Kidney glomerular epithelial cell (primary cell): ENCODE measurements at places on chromosomes 2 and 18.
A peak's percentile ranks its signal among the peaks of the same experiment; 100 is the strongest.

- no peak for DNase-seq
Observed at GRCh38 chr2:60028849-60029565, 524.4 kb downstream of the BCL11A start.

DNA sequence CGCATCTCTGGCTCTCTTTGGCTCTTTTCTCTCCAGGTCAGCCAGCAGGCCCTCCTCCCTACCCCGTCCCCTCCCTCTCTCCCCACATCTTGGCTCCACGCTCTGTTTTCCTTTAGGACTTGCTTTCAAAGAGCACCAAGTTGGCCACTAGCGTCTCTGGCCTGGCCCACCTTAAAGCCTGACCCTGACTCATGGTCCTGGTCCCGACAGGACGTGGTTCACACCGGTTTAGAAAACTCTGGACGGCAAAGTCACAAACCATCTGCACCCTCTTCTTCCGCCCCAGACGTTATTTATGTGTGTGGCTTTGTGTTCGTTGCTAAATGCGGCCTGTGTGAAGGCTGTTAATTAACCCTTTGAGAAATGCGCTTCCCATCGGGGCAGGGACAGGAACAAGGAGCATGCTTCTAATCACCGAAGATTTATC lies 169.0 kb upstream of the HAAO start:
- no peak for DNase-seq

GRCh38 chr2:171327043-171327496 lies 106.7 kb downstream of the METTL8 start:
- DNase-seq: no peak

GRCh38 chr2:38508311-38509039 lies 94.3 kb downstream of the HNRNPLL start:
- peak; percentile 17 for DNase-seq

- no peak for DNase-seq
Observed at GRCh38 chr2:114128725-114129124, 238.8 kb downstream of the ACTR3 start.

GRCh38 chr2:46400016-46400415 lies 79.3 kb upstream of the TMEM247 start:
- no peak for DNase-seq

DNA sequence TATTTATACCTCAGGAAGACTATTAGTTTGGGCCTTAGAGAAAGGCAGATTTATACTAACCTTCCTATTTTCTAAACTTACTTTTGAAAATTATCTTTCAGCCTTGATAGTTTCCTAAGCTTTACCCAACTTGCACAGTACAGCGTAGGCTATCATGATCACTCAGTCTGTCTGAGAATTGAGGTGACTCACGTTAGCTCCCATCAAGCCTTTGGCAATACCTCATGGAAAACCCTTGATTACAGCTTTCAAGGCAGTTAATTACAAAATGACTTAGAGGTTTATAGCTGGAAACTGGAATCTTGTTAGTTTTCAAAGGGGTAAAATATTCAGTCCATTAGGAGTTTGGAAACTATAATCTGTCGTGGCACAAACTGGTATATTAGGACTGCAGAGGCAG lies 26.4 kb upstream of the ARMC9 start:
- no peak for DNase-seq

- no peak for DNase-seq
Observed at GRCh38 chr2:217725409-217725808, 277.4 kb downstream of the TNS1 start.

DNA sequence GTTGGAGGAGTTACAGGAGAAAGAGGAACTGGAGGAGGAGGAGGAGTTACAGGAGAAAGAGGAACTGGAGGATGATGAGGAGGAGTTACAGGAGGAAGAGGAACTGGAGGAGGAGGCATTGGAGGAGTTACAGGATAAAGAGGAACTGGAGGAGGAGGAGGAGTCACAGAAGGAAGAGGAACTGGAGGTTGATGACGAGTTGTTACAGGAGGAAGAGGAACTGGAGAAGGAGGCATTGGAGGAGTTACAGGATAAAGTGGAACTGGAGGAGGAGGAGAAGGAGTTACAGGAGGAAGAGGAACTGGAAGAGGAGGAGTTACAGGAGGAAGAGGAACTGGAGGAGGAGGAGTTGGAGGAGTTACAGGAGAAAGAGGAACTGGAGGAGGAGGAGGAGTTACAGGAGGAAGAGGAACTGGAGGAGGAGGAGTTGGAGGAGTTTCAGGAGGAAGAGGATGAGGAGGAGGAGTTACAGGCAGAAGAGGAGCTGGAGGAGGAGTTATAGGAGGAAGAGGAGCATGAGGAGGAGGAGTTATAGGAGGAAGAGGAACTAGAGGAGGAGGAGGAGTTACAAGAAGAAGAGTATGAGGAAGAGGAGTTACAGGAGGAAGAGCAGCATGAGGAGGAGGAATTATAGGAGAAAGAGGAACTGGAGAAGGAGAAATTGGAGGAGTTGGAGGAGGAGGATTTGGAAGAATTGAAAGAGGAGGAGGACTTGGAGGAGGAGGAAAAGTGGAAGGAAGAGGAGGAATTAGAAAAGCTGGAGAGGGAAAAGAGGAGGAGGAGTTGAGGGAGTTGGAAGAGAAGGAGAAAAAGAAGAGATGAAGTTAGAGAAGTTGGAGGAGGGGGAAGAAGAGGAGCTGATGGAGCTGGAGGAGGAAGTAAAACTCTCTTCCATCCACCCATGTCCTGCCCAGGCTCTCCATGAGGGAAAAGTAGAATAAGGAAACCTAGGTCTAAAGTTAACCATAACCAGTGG lies 37.2 kb downstream of the CLASP1 start:
- no peak for DNase-seq

DNA sequence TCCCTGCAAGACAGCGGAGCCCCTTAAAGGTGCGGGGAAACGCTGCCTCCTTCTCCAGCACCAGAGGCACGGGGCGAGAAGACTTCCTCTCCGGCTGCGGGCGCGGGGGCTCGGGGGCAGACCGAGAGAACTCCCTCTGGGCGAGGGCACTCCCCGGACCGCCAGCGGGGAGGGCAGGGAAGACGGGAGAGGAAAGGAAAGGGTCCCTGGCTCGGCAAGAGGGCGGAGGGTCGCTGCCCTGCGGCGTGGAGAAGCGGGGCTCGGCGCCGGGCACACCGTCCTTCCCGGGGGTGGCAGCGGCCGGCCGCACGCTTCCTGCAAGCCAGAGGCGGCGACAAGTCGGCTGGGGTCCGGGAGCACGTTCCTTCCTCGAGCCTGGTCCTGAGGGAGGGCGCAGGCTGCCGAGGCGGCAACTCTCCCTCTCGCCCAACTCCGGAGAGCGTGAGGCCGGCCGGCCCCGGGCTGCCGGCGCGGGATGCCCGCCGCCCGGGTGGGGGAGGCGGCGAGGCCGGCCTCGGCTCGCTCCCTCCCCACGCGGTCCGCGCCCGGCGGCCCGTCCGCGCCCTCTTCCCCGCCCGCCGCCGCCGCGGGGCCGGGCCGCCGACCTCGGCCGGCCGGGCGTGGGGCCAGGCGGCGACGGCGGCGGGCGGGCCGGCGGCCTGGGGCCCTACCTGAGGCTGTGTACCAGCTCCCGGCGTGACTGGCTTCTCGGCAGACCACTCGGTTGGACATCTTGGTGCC lies 1.1 kb downstream of the MEMO1 start:
- no peak for DNase-seq

GRCh38 chr2:63735263-63735662 lies 106.4 kb upstream of the UGP2 start:
- DNase-seq: no peak

DNA sequence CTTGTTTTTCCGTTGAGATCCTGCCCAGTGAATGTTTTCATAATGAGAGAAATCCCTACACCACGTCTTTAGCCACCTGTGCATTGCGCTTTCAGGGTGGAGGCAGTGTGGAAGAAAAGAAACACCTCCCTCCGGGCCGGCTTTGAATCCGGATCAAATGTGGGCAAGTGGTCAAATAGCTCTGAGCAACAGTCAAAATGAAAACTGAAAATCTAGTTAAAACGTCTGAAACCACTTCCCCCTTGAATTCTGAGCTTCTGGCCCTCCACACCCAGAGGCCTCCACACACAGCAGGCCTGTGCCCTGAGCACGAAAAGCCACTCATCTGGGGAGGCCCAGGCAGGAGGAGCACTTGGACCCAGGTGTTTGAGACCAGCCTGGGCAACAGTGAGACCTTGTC lies 263.6 kb upstream of the SALL3 start:
- DNase-seq: no peak

DNA sequence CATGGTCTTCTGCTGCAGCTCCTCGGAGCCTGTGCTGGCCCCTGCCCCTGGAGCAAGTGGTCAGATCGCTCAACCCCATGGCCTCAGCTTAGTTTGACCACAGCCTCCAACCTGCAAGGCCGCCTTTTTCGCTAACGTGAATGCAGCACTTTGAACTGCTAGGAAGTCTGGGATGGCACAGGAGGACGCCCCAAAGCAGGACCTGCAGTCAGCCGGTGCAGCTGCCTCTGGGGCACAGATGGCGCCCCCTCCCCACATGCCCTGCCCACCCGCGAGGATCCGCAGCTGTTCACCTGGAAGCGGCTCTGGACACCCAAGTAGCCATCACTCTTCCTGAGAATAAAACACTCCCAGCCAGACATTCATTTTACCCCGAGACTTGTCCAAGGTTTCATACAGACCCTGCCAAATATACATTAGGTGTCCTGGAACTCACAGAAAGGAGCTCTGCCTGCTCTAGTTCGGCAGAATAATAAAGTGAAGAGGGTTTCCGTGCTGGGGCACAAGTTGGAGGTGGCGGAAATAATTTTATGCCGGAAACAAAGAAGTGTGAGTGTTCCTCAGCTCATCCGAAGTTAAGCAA lies 510.1 kb downstream of the EIPR1 start:
- DNase-seq: no peak
